IPS DF 6.9 (cell line): ENCODE measurements at places on chromosomes 5 and 9.
A peak's percentile ranks its signal among the peaks of the same experiment; 100 is the strongest.

DNA sequence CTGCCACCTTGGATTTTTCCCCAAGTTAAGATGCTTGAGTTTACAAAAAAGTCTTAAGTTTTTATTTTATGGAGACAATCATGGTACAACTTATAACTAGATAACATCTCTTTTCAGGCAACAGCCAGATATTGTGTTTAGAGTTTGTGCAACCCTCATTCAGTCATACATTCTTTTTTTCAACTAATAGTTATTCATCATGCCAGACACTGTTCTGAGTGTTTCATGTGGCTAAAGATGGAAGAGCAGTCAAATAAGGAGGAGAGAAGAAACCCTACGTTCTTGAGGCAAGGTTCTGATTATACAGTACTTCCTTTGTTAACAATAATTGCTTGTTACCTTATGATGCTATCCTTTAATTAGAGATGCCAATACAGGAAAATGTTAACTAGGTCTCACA is 42.1 kb upstream of the ZNF462 start:
- DNase-seq, result no peak
- H3K27ac ChIP-seq, result no peak overlapping the region
- no peak overlapping the region for H3K4me3 ChIP-seq
- H3K36me3 ChIP-seq, result no peaks in the 10 kb centered on the region
- H3K4me1 ChIP-seq, result no peaks in the 10 kb centered on the region
- no peaks in the 10 kb centered on the region for H3K27me3 ChIP-seq

- H3K4me1 ChIP-seq, result peaks cover 1% of the 10 kb centered on the region; the same call in 1 of the 2 replicates
- H3K27me3 ChIP-seq, result no peaks in the 10 kb centered on the region
- H3K4me3 ChIP-seq, result no peak overlapping the region
- no peak overlapping the region for H3K27ac ChIP-seq
Measured at GRCh38 chr5:143592648-143593047, 189.2 kb upstream of the NR3C1 start.

DNA sequence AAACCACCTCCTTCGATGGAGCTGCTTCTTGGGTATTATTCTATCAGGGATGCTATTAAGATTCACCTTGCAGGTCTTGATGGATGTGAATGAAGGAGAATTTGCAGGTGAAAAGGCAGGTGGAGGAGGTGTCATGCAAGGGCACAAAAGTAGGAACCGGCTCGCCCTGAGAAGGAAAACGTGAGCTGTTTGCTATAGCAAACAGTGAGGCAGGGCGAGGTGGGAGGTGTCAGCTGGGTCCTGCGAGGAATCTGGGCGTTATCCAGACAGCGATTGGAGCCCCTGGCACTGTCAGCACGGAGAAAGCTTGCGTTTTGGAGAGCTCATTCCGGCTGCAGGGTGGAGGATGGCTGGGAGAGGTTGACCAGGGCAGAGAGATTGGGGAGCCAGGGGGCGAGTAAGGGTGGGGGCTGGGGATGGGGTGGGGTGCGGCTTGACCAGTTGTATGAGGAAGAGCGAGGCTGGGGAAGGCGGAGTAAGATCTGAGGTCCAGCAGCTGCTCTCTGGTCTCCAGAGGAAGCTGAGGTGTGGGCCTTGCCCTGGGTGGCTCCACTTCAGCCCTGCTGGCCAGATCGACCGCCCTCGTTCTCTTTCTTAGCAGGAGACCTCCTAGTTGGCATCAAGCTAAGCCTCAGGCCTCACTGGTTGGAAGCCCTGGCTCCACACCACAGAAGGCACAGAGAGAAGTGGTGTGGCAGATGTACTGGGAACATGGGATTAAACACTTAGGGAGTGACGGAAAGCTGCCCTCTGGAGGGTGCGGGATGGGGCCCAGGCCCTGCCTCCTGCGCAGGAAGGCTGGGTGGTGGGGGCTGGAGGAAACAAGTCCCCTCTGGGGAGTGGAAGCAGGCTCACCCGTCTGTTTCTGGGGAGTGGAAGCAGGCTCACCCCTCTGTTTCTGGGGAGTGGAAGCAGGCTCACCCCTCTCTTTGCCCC is 54.7 kb upstream of the NEURL1B start:
- DNase-seq, result peak; percentile 50
- no peaks in the 10 kb centered on the region for H3K36me3 ChIP-seq
- H3K27ac ChIP-seq, result no peak overlapping the region
- H3K27me3 ChIP-seq, result no peaks in the 10 kb centered on the region

GRCh38 chr5:76684756-76685519 is 31.0 kb upstream of the F2R start:
- H3K36me3 ChIP-seq, result no peaks in the 10 kb centered on the region
- H3K4me3 ChIP-seq, result no peak overlapping the region
- H3K27ac ChIP-seq, result no peak overlapping the region
- no peak for DNase-seq
- H3K27me3 ChIP-seq, result no peaks in the 10 kb centered on the region

- no peak overlapping the region for H3K27ac ChIP-seq
- DNase-seq, result no peak
- no peaks in the 10 kb centered on the region for H3K27me3 ChIP-seq
- H3K4me3 ChIP-seq, result no peak overlapping the region
Measured at GRCh38 chr5:125052584-125052983, 306.1 kb upstream of the ZNF608 start.

DNA sequence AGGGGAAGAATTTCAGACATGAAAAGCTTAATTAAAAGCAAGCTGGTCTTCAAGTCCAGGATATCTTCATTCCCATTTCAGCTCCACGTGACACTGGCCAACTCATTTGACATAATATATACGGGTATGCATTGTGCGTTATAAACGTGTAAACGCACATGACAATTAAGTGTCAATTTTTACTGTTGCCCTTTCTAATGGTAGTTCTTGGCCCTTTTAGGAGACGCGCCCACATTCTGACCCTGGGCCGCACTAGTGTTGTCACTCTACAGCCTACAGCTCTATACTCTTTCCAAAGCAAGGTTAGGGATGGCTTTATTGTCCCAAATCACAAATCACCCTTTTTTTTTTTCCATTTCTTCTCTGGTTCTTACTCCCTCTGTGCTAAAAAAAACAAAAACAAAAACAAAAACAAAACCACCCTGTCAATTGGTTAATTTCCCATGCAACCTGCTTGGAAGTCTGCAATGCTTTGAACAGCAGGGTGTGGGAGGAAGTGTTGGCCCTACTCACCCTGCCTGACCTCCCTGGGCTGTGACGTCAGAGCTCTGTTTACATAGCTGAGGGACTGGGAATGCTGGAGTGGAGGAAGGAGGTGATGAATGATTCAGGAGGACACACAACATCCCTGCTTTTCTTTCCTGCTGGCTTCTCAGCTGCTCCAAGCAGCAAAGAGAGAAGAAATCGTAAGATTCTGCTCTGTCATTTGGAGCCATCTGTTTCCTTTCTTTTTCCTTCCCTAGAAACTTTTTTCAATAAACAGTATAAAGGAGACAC is 19.3 kb downstream of the RFK start:
- H3K4me3 ChIP-seq, result no peak overlapping the region
- peak; percentile 4 for DNase-seq
- no peaks in the 10 kb centered on the region; the same call in 1 of the 2 replicates for H3K4me1 ChIP-seq
- H3K27me3 ChIP-seq, result no peaks in the 10 kb centered on the region
- no peak overlapping the region for H3K27ac ChIP-seq

GRCh38 chr9:28847331-28847730 is 1274.0 kb upstream of the C9orf72 start:
- H3K4me1 ChIP-seq, result no peaks in the 10 kb centered on the region
- no peaks in the 10 kb centered on the region for H3K36me3 ChIP-seq
- no peak overlapping the region for H3K4me3 ChIP-seq
- H3K27me3 ChIP-seq, result no peaks in the 10 kb centered on the region
- H3K27ac ChIP-seq, result no peak overlapping the region
- no peak for DNase-seq

DNA sequence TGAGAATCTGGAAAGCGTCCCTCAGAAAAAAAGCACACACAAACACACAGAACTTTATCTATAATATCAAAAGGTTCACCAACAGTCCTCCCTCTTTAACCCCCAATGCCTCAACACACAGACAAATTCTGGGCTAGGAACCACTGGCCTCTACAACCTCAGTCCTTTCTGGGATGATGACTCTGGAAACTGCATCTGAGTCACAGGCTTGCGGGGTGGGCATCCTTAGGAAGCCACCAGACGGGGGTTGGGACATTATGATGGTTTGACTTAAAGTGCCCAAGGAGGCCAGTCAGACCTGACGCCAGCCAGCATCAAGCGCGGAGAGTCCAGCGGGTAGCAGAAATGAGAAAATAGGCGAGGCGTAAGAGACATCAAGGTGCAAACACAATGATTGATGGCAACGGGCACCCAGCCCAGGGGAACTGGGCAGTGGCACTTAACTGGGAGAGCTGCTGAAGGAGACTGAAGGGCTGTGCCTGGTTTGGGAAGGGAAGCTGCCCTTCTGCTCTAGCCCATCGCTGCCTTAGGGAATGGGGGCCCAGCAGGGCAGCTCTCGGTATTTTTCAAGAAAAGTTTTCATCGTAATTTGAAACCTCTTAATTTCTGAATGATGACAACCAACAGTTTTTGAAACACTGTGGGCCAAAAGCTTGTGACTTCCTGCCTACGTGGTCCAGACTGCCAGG is 20.7 kb downstream of the SPRY4 start:
- no peak overlapping the region for H3K4me3 ChIP-seq
- no peak for DNase-seq
- H3K27me3 ChIP-seq, result no peaks in the 10 kb centered on the region
- H3K4me1 ChIP-seq, result peaks cover 1% of the 10 kb centered on the region; the same call in 1 of the 2 replicates

DNA sequence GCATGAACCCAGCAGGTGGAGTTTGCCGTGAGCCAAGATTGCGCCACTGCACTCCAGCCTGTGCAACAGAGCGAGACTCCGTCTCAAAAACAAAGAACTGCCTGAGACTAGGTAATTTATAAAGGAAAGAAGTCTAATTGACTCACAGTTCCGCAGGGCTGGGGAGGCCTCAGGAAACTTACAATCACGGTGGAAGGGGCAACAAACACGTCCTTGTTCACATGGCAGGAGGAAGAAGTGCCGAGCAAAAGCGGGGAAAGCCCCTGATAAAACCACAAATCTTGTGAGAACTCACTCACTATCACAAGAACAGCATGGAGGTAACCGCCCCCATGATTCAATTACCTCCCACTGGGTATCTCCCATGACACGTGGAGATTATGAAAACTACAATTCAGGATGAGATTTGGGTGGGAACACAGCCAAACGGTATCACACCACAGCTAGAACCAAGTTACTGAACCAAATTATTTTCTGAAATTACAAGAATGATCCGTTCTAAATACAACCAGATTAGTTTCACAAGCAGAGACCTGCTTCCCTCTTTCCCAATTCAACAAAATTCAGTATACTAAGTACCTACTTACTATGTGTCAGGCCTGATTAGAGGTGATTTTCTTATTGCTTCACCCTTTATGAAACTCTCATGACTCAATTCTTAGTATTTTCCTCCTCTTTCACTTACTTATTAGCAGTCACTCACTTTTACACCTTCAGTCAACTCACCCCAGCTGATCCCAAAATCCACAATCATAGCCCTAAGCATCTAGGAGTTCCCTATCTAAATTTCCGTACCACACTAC is 8.4 kb downstream of the UBTD2 start:
- H3K36me3 ChIP-seq, result no peaks in the 10 kb centered on the region
- no peak for DNase-seq
- no peak overlapping the region for H3K4me3 ChIP-seq
- H3K27me3 ChIP-seq, result no peaks in the 10 kb centered on the region

- no peak for DNase-seq
- H3K36me3 ChIP-seq, result no peaks in the 10 kb centered on the region
- H3K4me1 ChIP-seq, result no peaks in the 10 kb centered on the region
- H3K27ac ChIP-seq, result no peak overlapping the region
- H3K4me3 ChIP-seq, result no peak overlapping the region
Measured at GRCh38 chr5:77308154-77308960, 97.9 kb downstream of the PDE8B start.

DNA sequence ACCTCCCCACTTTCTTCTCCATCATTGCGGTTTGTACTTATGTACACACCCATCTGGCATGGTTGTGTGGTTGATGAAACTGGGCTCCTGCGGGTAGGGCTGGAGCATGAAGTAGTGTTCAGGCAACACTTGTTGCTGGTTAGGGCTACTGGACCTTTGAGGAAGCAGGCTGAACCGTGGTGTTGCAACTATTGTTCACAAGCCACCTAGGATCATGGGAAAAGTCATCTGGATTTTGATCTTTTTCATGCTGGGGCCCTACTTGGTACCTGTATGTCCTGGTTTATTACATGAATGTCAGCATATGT is 40.1 kb upstream of the TIFAB start:
- H3K36me3 ChIP-seq, result no peaks in the 10 kb centered on the region
- H3K27me3 ChIP-seq, result peaks cover 82% of the 10 kb centered on the region
- DNase-seq, result no peak
- H3K4me3 ChIP-seq, result no peak overlapping the region
- no peak overlapping the region for H3K27ac ChIP-seq
- peaks cover 18% of the 10 kb centered on the region for H3K4me1 ChIP-seq

- DNase-seq, result no peak
- H3K27ac ChIP-seq, result no peak overlapping the region
Measured at GRCh38 chr5:140133514-140134167, 7.9 kb downstream of the IGIP start.

DNA sequence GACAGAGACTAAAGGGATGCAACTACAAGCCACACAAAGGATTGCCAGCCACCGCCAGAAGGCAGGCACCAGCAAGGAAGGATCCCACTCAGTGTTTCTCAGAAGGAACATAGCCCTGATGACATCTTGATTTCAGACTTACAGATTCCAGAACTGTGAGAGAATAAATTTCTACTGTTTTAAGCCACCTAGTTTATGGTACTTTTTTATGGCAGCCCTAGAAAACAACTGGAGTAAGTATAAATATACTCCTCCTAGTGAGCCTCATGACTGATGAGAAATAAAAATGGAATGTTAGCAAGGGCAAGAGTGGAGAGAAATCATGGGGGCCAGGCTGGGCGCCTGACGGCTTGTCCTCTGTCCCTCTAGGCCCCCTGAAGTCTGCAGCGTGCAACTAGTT is 307.3 kb downstream of the PIK3R1 start:
- H3K27me3 ChIP-seq, result no peaks in the 10 kb centered on the region
- no peak overlapping the region for H3K4me3 ChIP-seq
- no peak for DNase-seq
- no peaks in the 10 kb centered on the region for H3K4me1 ChIP-seq

- no peak overlapping the region for H3K27ac ChIP-seq
- peaks cover 6% of the 10 kb centered on the region; the same call in 1 of the 2 replicates for H3K4me1 ChIP-seq
Measured at GRCh38 chr9:126720036-126720435, 84.8 kb upstream of the ZBTB43 start.

DNA sequence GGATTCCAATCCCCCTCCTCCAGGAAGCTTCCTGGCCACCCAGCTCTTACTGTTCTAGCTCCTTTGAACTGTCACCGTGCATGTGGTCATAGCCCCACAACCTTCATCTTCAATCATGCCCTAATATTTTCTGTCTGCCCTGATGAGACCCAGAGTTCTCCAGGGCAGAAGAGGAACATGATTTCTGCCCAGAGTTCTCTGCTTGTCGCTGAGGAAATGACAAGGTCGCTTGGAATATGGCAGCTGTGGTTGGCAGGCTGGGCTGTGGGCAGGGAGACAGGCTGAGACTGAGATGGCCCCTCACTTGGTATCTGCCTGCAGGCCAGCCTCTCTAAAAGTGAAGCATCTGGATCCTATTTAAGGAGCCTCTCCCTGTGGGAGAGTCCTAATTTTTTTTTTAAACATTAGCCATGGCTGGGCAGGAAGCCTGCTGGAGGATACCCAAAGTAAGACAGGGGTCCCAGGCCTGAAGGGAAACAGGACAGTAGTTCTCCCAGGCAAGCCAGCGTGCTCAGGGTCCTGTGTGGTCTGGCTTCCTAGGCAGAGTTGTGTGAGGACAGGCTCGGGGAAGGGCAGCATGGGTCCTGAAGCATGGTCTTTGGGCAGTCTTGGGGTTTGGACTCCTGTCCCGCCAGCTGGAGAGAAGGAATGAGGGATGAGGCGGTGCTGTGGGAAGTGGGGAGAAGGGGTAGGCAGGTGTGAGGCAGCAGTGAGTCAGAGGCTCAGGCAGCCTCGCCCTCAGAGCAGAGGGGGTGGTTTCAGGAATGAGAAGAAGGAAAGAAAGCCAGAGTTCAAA is 242.1 kb downstream of the FSTL4 start:
- no peak overlapping the region for H3K4me3 ChIP-seq
- no peak for DNase-seq
- H3K4me1 ChIP-seq, result peaks cover 2% of the 10 kb centered on the region
- no peak overlapping the region for H3K27ac ChIP-seq
- no peaks in the 10 kb centered on the region for H3K27me3 ChIP-seq
